ENCODE measurements at places on chromosomes 4 and X. TPM values are rescaled to one million over a fixed set of nuclear protein-coding genes. Genes with fewer than 3 reads are reported as not detected.

Gene LONRF3
- total RNA-seq, result 0.40 TPM

Gene FAM47E
- not detected for total RNA-seq

Gene SMR3B
- not detected for total RNA-seq

Gene DNASE1L1
- 19.6 TPM for total RNA-seq

Gene TMEM156
- 18.5 TPM for total RNA-seq

Gene CASK
- 30.2 TPM for total RNA-seq

Gene PNMA6F
- total RNA-seq, result not detected

Gene SPATA4
- not detected for total RNA-seq

Gene KIAA1210
- not detected for total RNA-seq

Gene VCX2
- not detected for total RNA-seq

Gene TASL
- 3.2 TPM for total RNA-seq

Gene GLOD5
- total RNA-seq, result not detected

Gene AGTR2
- total RNA-seq, result not detected

Gene CLGN
- total RNA-seq, result not detected

Gene TMPRSS11B
- not detected for total RNA-seq

Gene KDR
- not detected for total RNA-seq

Gene ANKRD50
- total RNA-seq, result 0.14 TPM

Gene GYPB
- 0.70 TPM for total RNA-seq

Gene IBSP
- total RNA-seq, result not detected

Gene FAT1
- total RNA-seq, result 0.05 TPM

Gene C4orf51
- not detected for total RNA-seq

Gene TENM3
- total RNA-seq, result not detected

Gene GPR78
- total RNA-seq, result not detected

Gene ZCCHC18
- 3.9 TPM for total RNA-seq

Gene SYNPO2
- 0.89 TPM for total RNA-seq

Gene AKAP14
- not detected for total RNA-seq

Gene USP46
- total RNA-seq, result 7.7 TPM

Gene ZDHHC15
- not detected for total RNA-seq

Gene INPP4B
- 29.7 TPM for total RNA-seq

Gene EGFL6
- total RNA-seq, result 18.7 TPM

Gene PRDM5
- not detected for total RNA-seq
